Effector memory CD8-positive, alpha-beta T cell (primary cell): ENCODE measurements at places on chromosomes 2 and 18.

GRCh38 chr2:238104226-238104690 is 4.1 kb downstream of the ESPNL start:
- DNase-seq, result no peak

DNA sequence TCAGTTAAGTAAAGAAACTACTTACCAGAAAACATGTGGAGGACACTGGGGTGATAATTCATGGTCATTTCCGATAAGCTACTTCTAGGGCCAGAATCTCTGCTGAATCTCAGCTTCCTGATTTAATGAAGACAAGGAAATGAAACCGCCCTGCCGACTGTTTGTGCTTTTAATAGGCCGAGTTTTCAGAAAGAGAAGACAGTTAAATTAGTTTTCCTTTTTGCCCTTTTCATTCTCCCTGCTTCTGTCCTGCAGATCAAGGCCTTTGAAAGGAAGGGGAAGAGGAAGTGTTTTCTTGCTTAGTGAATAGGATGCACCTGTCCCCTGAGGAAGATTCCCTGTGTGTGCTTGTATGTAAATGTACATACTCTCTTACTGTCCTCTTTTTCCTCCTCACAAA is 126.6 kb downstream of the SH3RF3 start:
- DNase-seq, result no peak

- no peak for DNase-seq
Observed at GRCh38 chr2:236998758-236999157, 86.9 kb upstream of the COPS8 start.

- no peak for DNase-seq
Observed at GRCh38 chr2:46569061-46569560, 89.7 kb downstream of the TMEM247 start.

DNA sequence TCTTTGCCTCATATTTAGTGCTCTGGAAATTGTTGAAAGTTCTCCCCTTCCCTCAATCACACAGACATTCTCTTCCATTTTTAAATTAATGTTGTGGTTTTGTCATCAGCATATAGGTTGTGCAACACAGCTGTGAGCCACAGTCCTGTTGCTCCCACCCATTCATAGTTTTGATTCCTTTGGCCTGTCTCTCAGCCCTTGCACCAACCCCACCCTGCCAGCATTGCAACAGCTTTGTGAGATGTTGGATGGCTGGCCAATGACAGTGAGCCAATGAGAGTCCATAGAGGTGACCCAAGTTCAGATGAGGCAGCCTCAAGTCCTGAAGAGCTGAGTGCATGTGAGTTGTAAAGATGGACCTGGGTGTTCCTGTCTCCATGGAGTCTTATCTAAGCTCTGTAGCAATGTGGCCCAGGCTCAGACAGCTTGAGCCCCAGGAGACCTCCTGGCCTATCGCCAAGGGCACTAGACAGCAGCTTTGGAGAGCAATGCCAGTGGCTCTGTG is 775.5 kb downstream of the RNF144A start:
- DNase-seq, result no peak

DNA sequence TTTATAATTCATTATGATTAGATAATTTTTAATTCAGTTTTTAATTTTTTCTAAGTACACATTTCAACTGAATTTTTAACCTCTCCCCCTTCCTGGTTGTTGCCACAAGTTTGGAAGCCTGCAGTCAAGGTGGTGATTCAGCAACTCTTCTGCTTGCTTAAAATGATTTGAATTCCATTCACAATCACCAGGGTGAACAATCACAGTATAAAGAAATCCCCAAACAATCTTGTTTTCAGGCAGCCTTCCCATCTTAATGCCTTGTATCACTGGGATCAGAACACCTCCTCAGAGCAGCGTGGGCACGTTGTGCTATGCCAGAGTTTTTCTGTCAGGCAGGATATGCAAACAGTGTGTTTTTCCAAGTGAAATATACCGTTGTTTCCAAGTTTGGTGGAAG is 46.7 kb upstream of the BARD1 start:
- DNase-seq, result no peak
